A375 (cell line): ENCODE measurements at places on chromosomes 13 and 19. TPM values are rescaled to one million over a fixed set of nuclear protein-coding genes. Genes with fewer than 3 reads are reported as not detected.

Gene LRRC8E
- total RNA-seq = 11.6 and 14.7 TPM in 2 replicates

Gene WDR83
- total RNA-seq = 52.2 and 53.5 TPM in 2 replicates

Gene CEACAM8
- total RNA-seq = not detected in 2 replicates

Gene FFAR3
- not detected in 2 replicates for total RNA-seq

Gene HIPK4
- total RNA-seq = 0.19 TPM in 1 of 2 replicates, not detected in the other

Gene COX6B2
- total RNA-seq = 0.08 and 0.26 TPM in 2 replicates

Gene SIGLEC9
- total RNA-seq = 0.08 TPM in 1 of 2 replicates, not detected in the other

Gene BTBD2
- total RNA-seq = 39.4 and 44.9 TPM in 2 replicates

Gene PRRG2
- 0.74 and 2.8 TPM in 2 replicates for total RNA-seq

Gene URI1
- total RNA-seq = 71.0 and 91.4 TPM in 2 replicates

Gene ZNF568
- total RNA-seq = 13.1 and 17.8 TPM in 2 replicates

Gene MYH14
- 6.8 and 6.9 TPM in 2 replicates for total RNA-seq

Gene ZNF146
- 84.9 and 94.3 TPM in 2 replicates for total RNA-seq

Gene MEX3D
- 19.7 and 20.0 TPM in 2 replicates for total RNA-seq

Gene SIGLEC12
- total RNA-seq = not detected in 2 replicates

Gene KDELR1
- 48.7 and 57.4 TPM in 2 replicates for total RNA-seq

Gene LTBP4
- 50.1 and 53.4 TPM in 2 replicates for total RNA-seq

Gene IFNL4
- not detected in 2 replicates for total RNA-seq

Gene RUBCNL
- 0.34 and 0.64 TPM in 2 replicates for total RNA-seq

Gene TNFSF11
- total RNA-seq = 0.04 and 0.45 TPM in 2 replicates

Gene CGB8
- total RNA-seq = not detected in 2 replicates

Gene FAM216B
- total RNA-seq = not detected in 2 replicates

Gene KL
- not detected in 2 replicates for total RNA-seq

Gene HCST
- 1.2 TPM in 1 of 2 replicates, not detected in the other for total RNA-seq

Gene DENND1C
- not detected in 2 replicates for total RNA-seq

Gene MCF2L
- 22.9 and 25.4 TPM in 2 replicates for total RNA-seq

Gene SHISA7
- 0.03 TPM in 1 of 2 replicates, not detected in the other for total RNA-seq

Gene STOML3
- total RNA-seq = 0.11 and 0.13 TPM in 2 replicates

Gene FOSB
- 34.9 and 45.0 TPM in 2 replicates for total RNA-seq

Gene SBSN
- 0.05 TPM in 1 of 2 replicates, not detected in the other for total RNA-seq

Gene RFPL4AL1
- 0.37 TPM in 1 of 2 replicates, not detected in the other for total RNA-seq

Gene ZNF441
- 6.3 and 7.4 TPM in 2 replicates for total RNA-seq

Gene LILRA6
- total RNA-seq = not detected in 2 replicates

Gene TMEM221
- total RNA-seq = 0.05 TPM in 1 of 2 replicates, not detected in the other

Gene CRX
- not detected in 2 replicates for total RNA-seq

Gene KIR2DL3
- total RNA-seq = not detected in 2 replicates

Gene TUBA3C
- not detected in 2 replicates for total RNA-seq

Gene PCDH20
- 0.91 and 2.5 TPM in 2 replicates for total RNA-seq

Gene FGF21
- 0.11 and 1.8 TPM in 2 replicates for total RNA-seq

Gene HS6ST3
- total RNA-seq = 0.15 and 0.16 TPM in 2 replicates

Gene GEMIN7
- 32.3 and 37.6 TPM in 2 replicates for total RNA-seq

Gene PLA2G4C
- 0.26 TPM in 1 of 2 replicates, not detected in the other for total RNA-seq

Gene GPC6
- 19.4 and 21.5 TPM in 2 replicates for total RNA-seq

Gene COMP
- not detected in 2 replicates for total RNA-seq

Gene MAP4K1
- 0.34 and 1.3 TPM in 2 replicates for total RNA-seq

Gene UNC13A
- total RNA-seq = 1.6 and 2.3 TPM in 2 replicates

Gene ARRDC5
- total RNA-seq = not detected in 2 replicates

Gene TMPRSS9
- 0.57 TPM in 1 of 2 replicates, not detected in the other for total RNA-seq

Gene ANGPTL8
- total RNA-seq = not detected in 2 replicates

Gene CCNE1
- 15.0 and 17.0 TPM in 2 replicates for total RNA-seq

Gene RASGRP4
- not detected in 2 replicates for total RNA-seq

Gene OLFM2
- 0.50 and 0.53 TPM in 2 replicates for total RNA-seq

Gene CD70
- total RNA-seq = 93.9 and 116 TPM in 2 replicates
